GM04504 (cell line): ENCODE measurements at places on chromosomes 6 and 20.

GRCh38 chr20:33262658-33263065 lies 20.4 kb upstream of the BPIFB1 start:
- peak; percentile 17 for DNase-seq

DNA sequence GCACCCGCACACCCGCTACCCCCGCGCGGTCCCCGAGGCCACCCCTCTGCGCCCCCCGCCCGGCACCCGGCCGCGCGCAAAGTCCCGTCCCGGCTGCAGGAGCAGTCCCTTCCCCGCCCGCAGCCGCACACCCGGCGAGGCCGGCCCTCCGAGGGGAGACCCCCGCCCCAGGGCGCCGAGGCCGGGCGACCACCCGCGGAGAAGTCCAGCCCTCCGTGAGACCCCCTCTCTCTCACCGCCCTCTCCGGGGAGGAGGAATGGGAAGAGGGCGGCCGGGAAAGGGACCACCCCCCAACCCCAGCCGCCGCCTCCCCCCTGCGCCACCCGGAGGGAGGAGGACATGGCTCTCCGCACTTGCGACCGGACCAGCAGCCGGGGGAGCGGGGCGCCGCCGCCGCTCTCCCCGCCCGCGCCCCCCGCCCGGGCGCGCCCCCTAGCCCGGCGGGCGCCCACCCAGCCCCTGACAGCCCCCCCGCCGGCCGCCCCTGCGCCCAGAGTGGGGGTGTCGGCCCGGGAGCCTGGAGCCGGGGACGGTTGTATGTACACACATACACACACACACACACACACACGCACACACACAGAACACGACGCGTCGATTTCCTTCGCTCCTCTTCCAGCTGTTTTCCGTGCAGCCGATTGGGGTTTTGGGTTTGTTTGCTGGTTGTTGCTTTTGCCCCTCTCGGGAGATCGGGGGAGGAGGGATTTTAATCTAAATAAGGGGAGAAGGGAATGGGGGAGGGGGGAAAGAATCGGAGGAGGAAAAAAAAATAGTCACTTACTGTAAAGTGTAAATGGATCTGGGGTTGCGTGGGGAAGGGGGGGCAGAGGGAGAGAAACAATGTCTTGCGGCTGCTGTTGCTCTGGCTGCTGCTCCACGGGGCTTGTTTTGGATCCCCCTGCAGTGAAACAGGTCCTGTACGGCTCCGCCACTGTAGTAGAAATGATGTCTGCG lies at the start of gene ATXN1:
Gene ATXN1 (minus strand): TSS at position 945 of the 955 bp plus-strand sequence.
- DNase-seq = no peak

DNA sequence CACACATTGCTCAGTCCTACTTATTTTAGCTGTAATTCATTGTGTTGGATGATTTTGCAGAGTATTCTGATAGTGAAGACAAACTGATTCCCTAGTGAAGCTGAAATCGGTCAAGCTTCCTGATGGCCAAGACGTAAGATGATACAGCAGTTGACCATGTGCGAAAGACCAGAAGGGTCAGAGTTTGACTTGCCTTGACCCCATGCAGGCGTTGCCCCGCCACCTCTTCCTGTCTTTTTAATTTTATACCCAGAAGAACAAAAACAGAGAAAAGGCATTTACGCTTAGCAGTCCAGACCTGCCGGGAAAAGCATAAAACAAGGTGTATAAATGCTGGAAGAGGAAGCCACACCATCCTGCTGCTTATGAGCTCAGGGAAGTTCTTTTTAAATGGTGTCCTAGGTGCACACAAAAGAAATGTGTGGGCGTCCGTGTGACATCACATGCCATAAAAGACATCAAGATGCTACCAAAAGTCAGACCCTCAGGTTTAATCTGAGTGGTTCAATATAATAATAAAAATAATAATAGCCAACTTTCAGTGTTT lies 32.2 kb downstream of the TSHZ2 start:
- no peak for DNase-seq

DNA sequence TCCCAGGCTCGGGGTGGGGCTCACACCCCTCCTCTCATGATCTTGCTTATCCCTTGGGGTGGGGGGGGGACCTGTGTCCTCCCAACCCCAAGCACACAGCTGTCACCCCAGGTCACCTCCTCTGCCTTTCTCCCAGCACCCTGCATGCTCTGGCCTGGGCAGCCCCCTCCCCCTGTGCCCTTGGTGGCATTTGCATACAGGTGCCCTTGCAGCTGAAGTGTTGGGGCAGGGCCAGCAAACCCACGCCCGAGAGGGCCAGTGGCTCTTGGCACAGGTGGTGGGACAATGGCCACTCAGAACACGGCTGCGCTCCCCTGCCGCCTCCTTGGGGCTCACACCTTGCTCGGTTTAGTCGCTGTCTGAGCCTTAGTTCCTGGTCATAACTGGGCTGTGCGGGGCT lies 11.3 kb upstream of the MYT1 start:
- DNase-seq = no peak

- DNase-seq = no peak
Observed at GRCh38 chr6:105382496-105382895, 20.4 kb downstream of the PREP start.

DNA sequence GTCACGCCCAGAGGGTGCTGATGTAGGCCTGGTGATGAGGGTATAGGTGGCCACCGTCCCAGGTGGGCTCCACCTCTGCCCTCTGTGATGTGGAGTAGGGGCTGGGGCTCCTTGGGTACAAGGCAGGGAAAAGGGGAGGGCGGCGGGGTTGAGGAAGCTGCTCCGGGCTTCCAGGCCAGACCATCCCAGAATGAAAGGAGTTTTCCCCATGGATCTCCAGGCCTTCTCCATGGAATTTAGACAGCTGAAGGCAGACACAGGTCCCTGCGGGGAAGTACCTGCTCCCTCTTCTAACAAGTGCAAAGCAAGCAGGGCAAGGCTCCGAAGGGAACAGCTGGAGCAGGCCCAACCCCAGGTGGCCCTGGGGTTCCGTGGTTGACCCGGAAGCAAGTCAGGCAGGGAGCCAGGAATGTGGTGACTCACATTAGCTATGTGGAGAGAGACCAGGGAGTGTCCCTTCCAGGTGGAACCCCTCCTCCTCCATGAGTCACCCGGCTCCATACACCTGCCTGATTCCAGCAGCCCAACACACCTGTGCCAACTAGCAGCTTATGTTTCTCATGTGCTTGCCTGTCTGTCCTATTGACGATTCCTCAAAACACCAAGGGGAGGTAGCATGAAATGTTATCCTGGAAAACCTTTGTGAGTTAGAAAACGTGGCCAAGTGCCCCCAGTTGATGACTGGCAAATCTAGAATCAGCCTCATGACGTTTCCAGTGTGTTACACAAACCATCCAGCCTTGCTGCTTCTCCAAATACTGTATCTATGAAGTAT lies 59.7 kb upstream of the SNX9 start:
- DNase-seq = no peak

DNA sequence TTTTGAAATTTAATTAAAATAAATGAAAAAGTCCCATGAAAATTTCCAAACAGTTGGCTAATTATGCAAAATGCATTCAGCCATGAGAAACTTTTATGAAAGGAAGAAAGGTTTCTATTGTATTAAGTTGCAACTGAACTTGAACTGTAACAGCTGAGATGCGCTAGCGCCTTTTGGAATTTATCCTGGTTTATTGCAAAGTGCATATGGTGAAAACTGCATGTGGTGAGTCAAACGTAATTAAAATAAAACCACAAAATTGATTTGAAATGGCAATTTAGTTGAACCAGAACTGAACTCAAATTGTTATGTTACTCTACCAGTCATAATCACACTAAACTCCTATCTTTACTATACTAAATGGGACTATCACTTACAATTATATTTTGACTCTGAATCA lies 46.4 kb upstream of the COL21A1 start:
- no peak for DNase-seq

DNA sequence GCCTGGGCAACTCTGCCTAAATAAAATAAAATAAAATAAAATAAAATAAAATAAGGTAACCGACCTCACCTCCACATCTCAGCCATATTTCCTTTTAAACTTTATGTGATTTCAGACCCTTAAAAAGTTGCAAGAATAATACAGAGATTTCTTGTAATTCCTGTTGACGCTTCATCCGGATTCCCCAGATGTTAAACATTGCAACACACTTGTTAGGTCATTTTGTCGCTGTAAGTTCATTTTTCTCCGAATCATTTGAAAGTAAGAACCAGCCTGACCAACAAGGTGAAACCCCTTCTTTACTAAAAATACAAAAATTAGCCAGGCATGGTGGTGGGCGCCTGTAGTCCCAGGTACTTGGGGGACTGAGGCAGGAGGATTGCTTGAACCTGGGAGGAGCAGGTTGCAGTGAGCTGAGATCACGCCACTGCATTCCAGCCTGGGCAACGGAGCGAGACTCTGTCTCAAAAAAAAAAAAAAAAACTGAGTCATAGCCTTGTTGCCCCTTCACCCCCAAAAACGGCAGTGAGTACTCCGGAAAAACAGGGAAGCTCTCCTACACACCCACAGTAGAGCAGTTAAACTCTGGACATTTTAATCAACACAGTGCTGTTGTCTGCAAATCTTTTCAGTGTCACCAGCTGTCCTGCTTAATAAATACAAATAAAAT lies 5.9 kb downstream of the PYGB start:
- no peak for DNase-seq

DNA sequence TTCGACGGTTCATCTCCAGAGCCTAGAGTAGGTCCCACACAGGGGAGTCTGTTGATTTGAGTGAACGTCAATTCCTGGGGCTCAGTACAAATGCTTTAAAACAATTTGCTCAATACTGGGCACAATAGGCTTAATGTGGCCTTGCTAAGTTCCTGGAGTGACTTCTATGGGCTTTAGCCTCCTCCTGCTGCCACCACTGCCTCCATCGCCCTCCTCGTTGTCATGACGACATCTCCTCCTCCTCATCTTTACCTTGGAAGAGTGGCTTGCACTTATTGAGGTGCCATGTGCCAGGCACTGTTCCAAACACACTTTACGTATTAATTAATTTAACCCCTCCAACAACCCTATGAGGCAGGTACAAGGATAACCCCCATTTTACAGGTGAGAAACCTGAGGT lies 11.8 kb upstream of the ZMYND8 start:
- no peak for DNase-seq

GRCh38 chr20:63742381-63743024 lies 2.9 kb downstream of the SLC2A4RG start:
- DNase-seq = no peak

DNA sequence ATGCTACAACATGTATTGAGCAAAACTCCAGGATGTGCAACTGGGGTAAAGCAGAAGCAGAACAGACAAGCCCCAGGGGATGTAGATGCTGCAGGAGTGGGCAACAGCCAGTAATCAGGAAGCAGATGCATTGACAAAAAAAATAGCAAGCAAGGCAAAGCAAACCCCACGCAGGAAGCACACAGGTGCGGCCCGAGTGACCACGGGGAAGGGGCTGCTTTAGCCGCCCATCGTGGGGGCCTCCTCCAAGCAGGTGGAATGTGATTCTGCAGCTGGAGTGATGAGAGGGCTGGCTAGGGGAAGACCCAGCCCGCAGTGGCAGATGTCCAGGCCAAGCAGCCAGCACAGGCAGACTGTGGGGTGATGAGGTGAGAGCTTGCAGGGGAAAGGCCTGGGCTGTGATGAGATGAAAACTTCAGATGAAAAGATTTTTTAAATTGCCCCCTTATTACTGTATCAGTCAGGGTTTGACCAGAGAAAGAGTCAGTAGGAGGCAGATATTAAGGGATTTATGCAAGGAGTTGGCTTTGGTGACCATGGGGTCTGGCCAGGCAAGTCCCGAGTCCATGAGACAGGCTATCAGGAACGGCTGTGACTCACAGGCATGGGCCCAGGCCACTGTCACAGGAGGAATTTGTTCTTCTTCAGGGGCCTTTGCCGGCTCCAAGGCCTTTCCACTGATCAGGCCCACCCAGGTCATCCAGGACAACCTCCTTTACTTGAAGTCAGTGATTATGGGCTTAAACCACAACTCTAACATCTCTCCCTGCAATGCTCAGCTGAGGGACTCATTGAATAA lies 207.6 kb downstream of the ANKRD60 start:
- no peak for DNase-seq

GRCh38 chr6:28712982-28713381 lies 187.3 kb downstream of the GPX5 start:
- no peak for DNase-seq

- DNase-seq = no peak
Observed at GRCh38 chr20:59177266-59178250, 13.9 kb downstream of the ZNF831 start.

GRCh38 chr6:105691081-105691480 lies 288.2 kb upstream of the PREP start:
- no peak for DNase-seq

DNA sequence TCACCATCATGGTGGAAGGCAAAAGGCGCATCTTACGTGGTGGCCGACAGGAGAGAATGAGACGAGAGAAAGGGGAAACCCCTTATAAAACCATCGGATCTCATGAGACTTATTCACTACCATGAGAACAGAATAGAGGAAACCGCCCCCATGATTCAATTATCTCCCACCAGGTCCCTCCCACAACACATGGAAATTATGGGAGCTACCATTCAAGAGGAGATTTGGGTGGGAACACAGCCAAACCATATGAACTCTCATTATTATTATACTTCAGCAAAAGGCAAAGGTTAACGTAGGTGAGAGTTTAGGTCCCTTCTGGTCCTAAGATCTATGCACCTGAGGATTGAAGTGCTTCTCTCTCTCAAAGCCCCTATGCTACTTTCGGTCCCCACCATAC lies 2.4 kb upstream of the PFDN4 start:
- DNase-seq = no peak

GRCh38 chr6:12174878-12175277 lies 115.3 kb upstream of the EDN1 start:
- no peak for DNase-seq

- DNase-seq = no peak
Observed at GRCh38 chr20:19562426-19562825, 195.6 kb upstream of the RIN2 start.

DNA sequence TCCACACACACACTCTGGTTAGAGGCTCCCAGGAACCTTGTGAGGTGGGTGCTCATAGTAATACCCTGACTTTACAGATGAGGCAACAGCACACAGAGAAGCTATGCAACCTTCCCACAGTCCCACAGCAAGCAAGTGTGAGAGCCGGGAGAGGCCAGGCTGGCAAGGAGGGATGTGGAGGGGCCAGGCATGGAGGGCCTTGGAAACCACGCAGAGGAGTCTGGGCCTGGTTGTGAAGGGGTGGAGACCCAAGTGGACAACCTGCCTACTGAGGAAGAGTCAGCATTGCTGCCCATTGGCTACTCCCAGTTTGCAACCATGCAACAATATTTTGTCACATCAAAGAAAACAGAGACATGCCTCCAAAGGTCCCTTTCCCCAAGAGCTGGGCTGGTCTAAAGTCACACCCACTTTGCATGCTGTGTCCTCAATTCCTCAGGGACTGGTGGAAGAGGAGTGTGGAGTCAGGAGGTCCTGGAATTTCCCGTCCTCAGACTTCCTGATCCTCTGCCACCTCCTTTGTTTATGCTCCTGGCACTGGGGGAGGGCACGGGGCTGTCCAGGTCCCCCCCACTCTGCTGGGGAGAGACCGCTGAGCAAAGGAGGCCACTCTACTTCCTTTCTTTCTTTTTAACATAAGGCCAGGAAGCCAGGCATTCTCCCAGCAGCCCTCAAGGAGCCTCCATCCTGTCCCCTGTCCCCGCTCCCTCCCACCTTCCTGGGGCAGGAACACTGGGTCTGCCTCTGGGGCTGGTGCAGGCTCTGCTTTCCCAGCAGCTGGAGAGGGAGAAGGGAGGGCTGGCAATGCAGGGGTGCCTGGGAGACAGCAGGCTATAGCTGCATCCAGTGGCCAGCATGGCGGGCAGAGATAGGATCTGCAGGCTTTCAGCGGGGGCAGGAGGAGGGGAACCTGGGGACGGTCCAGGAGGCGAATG lies 68.3 kb downstream of the NOL4L start:
- DNase-seq = no peak
